CD4-positive, alpha-beta T cell treated with Interleukin-4 for 4 hours (primary cell): ENCODE measurements at places on chromosomes 3 and 15.

GRCh38 chr15:63211549-63211948 is 22.1 kb downstream of the RAB8B start:
- DNase-seq: no peak

DNA sequence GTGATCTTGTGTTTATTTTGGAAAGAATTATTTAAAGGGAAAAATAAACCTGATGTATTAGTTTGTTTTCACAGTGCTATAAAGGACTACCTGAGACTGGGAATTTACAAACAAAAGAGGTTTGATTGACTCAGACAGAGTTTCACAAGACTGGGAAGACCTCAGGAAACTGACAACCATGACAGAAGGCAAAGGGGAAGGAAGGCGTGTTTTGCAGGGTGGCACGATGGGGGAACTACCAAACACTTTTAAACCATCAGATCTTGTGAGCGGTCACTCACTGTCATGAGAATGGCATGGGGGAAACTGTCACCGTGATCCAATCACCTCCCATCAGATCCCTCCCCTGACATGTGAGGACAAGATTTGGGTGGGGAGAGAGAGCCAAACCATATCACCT is 87.0 kb downstream of the TP63 start:
- DNase-seq: no peak

GRCh38 chr3:61657689-61658088 is 96.3 kb downstream of the PTPRG start:
- no peak for DNase-seq

DNA sequence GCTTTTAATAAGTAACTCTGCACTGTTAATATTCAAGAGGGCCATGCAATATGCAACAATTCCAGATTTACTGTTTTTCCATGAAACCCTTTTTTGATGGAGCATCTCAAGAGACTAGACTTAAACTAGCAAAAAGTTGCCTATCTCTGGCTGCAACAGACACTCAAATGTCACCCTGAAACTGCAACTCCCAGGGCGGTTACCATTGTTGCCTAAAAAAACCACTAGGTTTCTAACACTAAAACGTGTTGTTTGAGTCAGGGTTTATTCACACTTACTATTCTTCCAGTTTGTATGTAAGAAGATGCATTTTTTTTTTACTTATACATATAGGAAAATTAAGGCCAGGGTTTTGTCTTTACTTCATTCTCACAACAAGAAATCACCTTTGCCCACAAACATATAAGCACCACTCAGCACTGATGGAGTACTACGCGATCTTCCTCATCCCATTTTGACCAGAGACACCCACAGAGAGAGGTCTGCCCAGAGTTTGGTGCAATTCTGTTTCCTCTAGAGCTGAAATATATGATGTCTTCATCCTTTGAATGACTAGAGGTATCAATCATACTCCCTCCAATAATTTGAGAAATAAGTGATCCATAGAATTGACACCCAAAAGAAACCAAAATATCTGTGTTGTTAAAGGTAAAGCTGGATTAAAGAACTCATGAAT is 124.0 kb upstream of the SNTN start:
- no peak for DNase-seq

- no peak for DNase-seq
Observed at GRCh38 chr15:51051776-51052175, 42.9 kb downstream of the TNFAIP8L3 start.

DNA sequence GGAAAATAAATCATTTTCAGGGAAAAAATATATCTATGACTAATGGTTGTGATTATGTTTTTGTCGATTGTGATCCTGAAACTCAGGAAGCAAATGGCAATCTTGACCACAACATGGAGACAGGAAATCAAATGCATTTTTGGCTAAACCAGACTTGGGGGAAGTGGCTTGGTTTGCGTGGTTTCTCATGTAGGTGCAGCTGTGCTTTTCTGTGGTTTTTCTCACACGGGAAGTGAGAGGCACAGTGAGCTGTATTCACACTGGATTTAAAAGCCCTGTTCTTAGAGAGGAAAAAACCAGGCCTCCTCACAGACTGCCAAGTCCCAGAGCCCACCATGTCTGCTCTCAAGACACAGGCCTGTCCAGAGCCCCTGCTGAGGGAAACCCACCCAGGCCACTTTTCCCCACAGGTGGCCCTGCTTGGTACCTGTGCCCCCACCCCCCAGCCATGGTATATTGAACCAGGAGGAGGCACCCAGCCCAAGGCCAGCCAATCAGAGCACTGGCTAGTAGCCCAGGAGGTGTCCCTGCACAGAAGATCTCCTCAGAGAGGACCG is 46.1 kb downstream of the BTD start:
- DNase-seq: peak; percentile 70

DNA sequence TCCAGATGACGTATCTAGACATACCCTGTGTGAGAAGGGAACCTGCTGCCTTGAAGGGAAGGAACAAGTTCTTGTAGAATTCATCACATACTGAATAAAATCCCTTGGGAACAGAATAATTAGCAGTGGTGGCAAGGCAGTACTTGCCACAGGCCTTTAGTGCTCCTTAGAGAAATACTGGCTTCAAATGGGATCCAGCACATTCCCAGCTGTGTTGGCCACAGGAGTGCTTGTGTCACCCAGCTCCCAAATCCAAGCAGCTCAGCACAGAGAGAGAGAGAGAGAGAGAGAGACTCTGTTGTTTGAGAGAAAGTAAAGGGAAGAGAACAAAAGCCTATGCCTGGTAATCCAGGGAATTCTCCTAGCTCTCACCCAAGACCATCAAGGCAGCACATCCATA is 969.0 kb upstream of the ALCAM start:
- DNase-seq: no peak

DNA sequence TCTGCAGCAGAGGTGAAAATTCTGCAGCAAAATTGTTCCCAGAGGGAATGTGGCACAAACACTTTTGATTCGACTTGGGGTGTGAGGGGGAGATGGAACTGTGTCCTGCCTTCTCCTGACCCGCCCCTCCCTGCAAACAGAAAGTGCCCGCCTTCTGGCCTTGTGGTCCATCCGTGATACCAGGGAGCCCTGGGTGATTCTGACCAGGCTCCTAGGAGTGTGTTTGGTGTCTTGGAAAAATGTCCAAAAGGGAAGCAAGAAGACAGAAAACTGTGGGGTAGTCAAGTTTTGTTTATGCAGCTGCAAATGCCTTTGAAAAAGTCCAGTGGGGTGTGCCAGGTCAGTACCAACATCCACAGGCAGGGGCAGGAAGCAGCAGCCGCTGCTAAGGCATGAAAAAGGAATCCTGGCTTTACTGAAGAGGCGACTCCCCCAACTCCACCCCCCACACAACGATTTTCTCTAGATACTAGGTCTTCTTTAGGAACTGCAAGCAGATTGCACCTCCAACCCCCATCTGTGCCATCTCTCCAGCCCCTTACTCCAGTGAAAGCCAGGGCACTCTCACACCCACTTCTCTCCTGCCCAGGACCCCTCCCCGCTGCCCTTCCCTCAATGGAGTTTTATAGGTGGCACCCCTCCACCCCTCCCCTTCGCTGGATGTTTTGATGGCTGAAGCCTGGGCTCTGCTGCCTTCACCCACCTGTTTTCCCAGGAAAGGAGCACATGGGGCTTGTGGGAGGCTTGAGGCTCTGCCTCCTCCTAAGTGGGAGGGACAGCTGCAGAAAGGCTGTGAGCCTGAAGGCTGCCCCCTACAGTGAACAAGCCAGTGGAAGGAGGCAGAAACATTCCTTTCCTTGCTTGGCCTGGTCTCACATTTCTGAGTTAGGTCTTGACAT is 82.4 kb upstream of the HERC1 start:
- no peak for DNase-seq

- no peak for DNase-seq
Observed at GRCh38 chr3:123831420-123831819, 52.7 kb downstream of the MYLK start.

- DNase-seq: no peak
Observed at GRCh38 chr3:123971406-123971805, 10.4 kb upstream of the CCDC14 start.

GRCh38 chr3:9915254-9916141 is 1.4 kb upstream of the IL17RC start:
- DNase-seq: no peak

- no peak for DNase-seq
Observed at GRCh38 chr15:73752806-73753193, 351 bp downstream of the INSYN1 start.

DNA sequence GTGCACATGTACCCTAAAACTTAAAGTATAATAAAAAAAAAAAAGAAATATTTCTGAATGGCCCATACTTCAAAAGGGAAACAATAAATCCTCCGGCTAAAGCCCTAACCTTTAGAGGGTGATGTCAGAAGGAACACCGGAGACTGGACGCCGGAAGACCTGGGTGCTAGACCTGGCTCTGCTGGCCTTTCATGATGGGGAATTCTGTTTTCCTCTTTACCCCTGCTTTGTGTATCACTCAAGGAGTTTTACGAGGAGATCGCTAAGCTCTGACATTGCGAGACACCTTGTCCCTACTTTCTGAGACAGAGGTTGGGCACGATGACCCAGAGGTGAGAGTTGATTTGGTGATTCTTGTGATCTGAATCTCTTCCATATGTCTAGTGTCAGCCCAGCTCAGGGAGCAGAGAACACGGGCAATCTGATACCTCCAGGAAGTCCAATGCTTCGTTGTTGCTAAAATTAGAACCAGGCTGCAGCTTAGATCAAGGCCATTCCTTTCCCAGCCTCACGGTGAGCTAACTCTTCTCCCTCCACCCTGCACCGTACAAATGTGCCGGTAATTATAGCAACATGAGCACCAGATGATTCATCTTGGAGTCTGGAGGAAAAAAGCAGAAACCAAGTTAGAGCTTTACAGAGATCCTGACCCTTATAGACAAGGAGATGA is 42.0 kb upstream of the CFAP161 start:
- DNase-seq: no peak

GRCh38 chr15:52379395-52380106 is 83.9 kb upstream of the MYO5C start:
- no peak for DNase-seq

- DNase-seq: no peak
Observed at GRCh38 chr3:106261915-106262683, 393.3 kb upstream of the CBLB start.

- DNase-seq: no peak
Observed at GRCh38 chr3:88816445-88816844, 291.0 kb upstream of the EPHA3 start.

GRCh38 chr3:38457111-38458003 is 3.7 kb downstream of the ACVR2B start:
- DNase-seq: no peak

GRCh38 chr3:47841786-47842349 is 38.9 kb downstream of the DHX30 start:
- DNase-seq: no peak

- no peak for DNase-seq
Observed at GRCh38 chr15:65957451-65957850, 88.2 kb downstream of the RAB11A start.

GRCh38 chr15:86916671-86917360 is 837.1 kb downstream of the AGBL1 start:
- no peak for DNase-seq

- no peak for DNase-seq
Observed at GRCh38 chr15:61100512-61100911, 128.6 kb downstream of the RORA start.

GRCh38 chr3:87810452-87811016 is 248.3 kb downstream of the CGGBP1 start:
- DNase-seq: no peak

DNA sequence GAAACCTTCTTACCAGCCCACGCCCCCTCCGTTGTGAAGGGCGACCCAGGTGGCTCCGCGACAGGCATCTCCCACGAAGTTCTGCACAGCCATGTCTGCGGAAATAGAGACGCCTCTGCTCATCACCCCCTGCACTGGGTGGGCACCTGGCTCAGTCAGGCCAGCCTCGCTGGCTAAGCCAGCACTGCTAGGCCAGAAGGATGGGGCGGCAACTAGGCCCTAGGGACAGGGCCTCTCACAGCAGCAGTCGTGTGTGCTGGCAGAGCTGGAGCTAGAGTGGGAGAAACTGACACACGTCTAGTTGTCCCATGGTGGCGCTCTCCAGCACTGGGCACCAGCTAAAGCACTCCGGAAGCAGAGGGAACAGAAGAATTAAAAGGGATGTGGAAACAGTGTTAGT is 12.5 kb upstream of the ZXDC start:
- no peak for DNase-seq

DNA sequence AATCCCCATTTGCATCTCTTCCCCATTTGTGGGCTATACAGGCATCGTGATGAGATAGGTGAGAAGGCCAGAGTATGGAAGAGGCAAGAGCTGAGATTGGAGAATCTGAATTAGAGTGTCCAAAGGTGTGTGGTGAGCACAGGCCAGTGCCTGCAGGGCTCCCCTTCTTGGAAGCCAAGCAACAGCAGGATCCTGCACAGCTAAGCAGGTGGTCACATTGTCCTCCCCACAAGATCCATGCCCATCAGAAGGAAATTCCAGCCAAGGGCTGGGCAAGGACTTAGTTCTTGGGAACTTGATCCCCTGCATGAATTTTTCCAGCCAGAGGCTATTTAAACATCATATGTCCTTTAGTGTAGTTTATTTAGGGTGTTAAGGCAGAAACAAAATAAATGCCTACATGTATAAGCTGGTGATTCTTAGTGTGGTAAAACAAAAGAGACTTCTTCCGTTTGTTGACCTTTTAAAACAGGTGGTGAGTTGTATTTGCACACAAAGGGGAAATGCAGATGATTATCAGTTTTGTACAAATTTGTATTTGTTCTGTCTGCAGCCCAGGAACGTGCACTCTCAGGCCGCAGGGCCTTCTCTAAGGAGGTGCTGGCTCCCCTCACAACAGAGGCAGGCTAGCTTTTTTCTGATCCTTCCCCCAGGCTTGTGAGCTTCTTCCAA is 110.2 kb downstream of the PLCL2 start:
- DNase-seq: no peak

DNA sequence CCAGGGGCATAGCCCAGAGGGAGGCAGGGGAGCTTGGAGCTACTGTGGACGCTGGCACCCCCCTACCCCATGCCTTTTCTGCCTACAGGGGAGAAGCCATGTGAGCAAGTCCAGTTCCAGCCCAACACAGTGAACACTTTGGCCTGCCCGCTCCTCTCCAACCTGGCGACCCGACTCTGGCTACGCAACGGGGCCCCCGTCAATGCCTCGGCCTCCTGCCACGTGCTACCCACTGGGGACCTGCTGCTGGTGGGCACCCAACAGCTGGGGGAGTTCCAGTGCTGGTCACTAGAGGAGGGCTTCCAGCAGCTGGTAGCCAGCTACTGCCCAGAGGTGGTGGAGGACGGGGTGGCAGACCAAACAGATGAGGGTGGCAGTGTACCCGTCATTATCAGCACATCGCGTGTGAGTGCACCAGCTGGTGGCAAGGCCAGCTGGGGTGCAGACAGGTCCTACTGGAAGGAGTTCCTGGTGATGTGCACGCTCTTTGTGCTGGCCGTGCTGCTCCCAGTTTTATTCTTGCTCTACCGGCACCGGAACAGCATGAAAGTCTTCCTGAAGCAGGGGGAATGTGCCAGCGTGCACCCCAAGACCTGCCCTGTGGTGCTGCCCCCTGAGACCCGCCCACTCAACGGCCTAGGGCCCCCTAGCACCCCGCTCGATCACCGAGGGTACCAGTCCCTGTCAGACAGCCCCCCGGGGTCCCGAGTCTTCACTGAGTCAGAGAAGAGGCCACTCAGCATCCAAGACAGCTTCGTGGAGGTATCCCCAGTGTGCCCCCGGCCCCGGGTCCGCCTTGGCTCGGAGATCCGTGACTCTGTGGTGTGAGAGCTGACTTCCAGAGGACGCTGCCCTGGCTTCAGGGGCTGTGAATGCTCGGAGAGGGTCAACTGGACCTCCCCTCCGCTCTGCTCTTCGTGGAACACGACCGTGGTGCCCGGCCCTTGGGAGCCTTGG is 5.6 kb downstream of the CIB1 start:
- DNase-seq: no peak

GRCh38 chr3:10189557-10190354 is 25.0 kb downstream of the IRAK2 start:
- DNase-seq: peak; percentile 44
